Spleen (tissue), 13 donors: ENCODE measurements at places on chromosomes 11 and 22. TPM values are rescaled to one million over a fixed set of nuclear protein-coding genes. Genes with fewer than 3 reads are reported as not detected.
A peak's percentile ranks its signal among the peaks of the same experiment; 100 is the strongest.

Gene GPHA2
- not detected for total RNA-seq

Gene TRIM51
- not detected for total RNA-seq

Gene C11orf87
- total RNA-seq: not detected

GRCh38 chr22:19812910-19813309 lies 41.8 kb downstream of the GNB1L start:
- peak; percentile 27 for DNase-seq
- H3K36me3 ChIP-seq: peaks cover 17% of the 10 kb centered on the region
- H3K27ac ChIP-seq: no peak overlapping the region
- no peak overlapping the region for H3K4me3 ChIP-seq
- no peaks in the 10 kb centered on the region for H3K4me1 ChIP-seq

GRCh38 chr11:94926698-94927237 lies 46.6 kb downstream of the CWC15 start:
- peak overlapping the region; percentile 64 for H3K27ac ChIP-seq
- no peak for DNase-seq
- peaks cover 25% of the 10 kb centered on the region for H3K4me1 ChIP-seq
- H3K36me3 ChIP-seq: no peaks in the 10 kb centered on the region
- H3K4me3 ChIP-seq: no peak overlapping the region

DNA sequence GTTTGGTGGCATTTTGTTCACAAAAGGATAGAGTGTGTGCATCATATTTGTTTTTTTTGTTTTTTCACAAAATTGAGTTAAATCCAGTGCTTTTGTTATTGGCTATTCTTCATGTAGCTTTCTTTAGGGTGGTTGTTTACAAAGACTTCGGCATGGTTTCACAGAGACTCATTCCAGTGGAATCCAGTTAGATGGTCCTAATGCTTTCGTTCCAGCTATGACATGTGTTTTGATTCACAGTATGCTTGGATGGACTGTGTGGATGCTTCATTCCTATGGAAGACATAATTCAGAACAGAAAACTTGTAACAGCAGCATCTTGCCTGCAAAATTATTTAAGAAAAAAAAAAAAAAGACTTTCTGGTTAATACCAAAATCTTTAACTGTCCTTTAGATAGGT lies 97.9 kb downstream of the PDHX start:
- H3K4me1 ChIP-seq: peaks cover 12% of the 10 kb centered on the region
- DNase-seq: no peak
- no peaks in the 10 kb centered on the region for H3K36me3 ChIP-seq
- no peak overlapping the region for H3K27ac ChIP-seq
- no peak overlapping the region for H3K4me3 ChIP-seq
- H3K27me3 ChIP-seq: no peaks in the 10 kb centered on the region

GRCh38 chr22:29690476-29690875 lies 29.3 kb upstream of the CABP7 start:
- H3K27me3 ChIP-seq: no peaks in the 10 kb centered on the region
- H3K27ac ChIP-seq: no peak overlapping the region
- DNase-seq: no peak
- H3K4me3 ChIP-seq: no peak overlapping the region
- H3K4me1 ChIP-seq: peaks cover 14% of the 10 kb centered on the region
- H3K36me3 ChIP-seq: no peaks in the 10 kb centered on the region

- H3K27me3 ChIP-seq: no peaks in the 10 kb centered on the region
- no peaks in the 10 kb centered on the region for H3K36me3 ChIP-seq
- no peaks in the 10 kb centered on the region for H3K4me1 ChIP-seq
Observed at GRCh38 chr11:120363436-120363835, 27.2 kb downstream of the ARHGEF12 start.
